Posterior cingulate gyrus (tissue), 11 donors: ENCODE measurements at places on chromosomes 1 and 21.
A peak's percentile ranks its signal among the peaks of the same experiment; 100 is the strongest.

DNA sequence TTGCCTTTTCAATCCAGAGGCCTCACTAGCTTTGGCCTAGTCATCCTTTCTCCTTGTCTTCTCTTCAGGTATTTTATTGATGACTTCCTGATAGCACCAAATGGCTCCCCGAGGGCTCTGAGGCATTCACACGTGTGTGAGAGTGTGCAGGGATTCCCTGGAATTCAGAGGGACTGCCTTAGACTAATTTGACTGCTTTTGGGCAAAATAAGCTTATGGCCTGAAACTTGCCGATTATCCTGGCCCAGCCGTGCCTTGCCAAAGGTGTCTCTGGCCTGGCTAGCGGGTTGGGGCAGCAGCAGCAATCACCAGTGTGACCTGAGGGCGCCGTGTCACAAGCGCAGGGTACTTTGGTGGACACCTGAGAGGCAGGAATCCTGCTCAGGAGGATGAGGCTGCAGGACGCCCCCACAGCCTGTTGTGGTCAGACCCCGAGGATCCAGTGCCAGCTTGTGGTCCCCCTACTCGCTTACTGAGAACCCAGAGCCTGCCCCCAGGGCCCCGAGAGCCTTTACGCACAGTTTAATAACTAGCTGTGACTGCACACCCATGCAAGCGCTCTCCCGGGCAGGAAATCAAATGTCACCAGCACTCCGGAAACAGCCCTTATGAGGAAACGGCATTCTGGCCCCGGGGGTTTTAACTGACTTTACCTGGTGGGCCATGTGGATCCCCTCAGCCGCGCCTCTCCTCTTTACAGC lies 62.8 kb upstream of the PDE9A start:
- DNase-seq, result no peak

- no peak for DNase-seq
Measured at GRCh38 chr1:23282957-23283356, 61.1 kb downstream of the HNRNPR start.

- no peak for DNase-seq
Measured at GRCh38 chr1:8797216-8797615, 20.2 kb downstream of the RERE start.

- DNase-seq, result no peak
Measured at GRCh38 chr1:212070720-212071302, 35.3 kb downstream of the DTL start.

DNA sequence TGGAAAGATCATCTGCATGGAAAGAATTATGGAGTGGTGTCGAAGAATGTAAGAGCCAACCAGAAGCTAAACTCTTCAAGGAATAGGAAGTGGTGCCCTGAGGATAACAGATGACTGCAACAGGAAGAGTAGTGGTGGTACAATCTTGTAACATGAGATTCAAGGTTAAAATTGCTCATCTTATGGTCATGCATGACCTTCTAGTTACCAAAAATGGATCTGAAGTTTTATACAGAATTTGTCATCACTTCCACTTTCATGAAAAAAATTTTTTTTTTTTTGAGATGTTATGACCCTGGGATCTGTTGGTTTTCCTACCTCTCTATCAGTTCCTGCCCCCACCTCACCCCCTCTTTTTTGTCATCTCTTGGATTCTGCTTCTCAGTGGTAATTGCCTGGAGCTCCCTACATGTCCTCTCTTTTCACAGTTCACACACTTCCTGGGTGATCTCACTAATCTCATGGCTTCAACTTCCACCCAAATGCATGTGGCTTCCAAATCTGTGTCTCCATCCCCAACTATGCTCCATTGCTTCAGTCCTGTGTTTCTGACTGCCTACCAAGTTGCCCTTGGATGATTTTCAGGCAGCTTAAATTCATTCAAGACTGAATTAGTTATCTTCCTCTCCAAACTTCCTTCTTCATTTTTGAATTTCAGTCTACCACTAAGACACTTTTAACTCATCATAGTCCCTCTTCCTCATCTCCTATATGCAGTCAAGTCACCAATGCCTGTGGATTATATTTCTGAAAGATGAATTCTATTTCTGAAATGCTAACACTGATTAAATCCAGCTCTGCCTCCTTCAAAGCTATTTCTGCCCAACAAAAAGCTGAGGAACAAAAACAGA lies 48.4 kb downstream of the SLAMF6 start:
- DNase-seq, result no peak

- DNase-seq, result no peak
Measured at GRCh38 chr21:16863908-16864307, 648.9 kb upstream of the CXADR start.

DNA sequence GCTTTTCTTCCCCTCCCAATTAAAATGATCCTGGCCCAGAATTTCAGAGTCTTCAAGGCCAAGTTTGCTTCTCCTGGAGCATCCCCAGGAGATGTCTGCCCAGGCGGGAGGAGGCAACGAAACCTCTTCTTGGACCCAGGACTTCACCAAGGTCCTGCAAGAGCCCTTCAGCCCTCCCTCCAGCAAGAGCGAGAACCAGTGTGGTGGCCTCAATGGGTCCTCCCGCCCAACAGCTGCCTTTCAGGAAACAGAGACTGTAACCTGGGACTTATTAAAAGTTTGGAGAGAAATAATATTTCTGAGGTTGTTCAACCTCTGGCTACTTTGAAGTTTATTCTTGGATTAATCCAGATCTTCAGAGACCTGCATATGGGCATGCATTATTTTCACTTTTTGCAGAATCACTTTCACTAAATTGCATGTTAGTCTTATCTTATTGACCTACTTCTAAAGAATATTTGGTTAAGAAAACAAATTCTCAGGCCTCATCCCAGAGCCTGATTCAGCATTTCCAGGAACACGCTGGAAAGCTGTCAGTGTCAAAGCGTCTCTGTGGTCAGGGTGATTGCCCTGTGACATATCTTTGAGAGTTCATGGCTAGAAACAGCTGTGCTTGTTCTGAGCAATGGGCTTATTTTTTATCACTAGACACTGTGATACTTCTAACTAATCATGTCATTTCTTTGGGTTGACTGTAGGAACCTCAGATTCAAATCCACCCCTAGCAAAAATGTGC lies 66.0 kb upstream of the CLDN14 start:
- DNase-seq, result no peak

GRCh38 chr21:43908167-43908566 lies 43.1 kb downstream of the AGPAT3 start:
- no peak for DNase-seq

- no peak for DNase-seq
Measured at GRCh38 chr1:234583755-234584419, 26.1 kb downstream of the IRF2BP2 start.

GRCh38 chr1:86779308-86780191 lies 75.2 kb downstream of the SH3GLB1 start:
- no peak for DNase-seq

DNA sequence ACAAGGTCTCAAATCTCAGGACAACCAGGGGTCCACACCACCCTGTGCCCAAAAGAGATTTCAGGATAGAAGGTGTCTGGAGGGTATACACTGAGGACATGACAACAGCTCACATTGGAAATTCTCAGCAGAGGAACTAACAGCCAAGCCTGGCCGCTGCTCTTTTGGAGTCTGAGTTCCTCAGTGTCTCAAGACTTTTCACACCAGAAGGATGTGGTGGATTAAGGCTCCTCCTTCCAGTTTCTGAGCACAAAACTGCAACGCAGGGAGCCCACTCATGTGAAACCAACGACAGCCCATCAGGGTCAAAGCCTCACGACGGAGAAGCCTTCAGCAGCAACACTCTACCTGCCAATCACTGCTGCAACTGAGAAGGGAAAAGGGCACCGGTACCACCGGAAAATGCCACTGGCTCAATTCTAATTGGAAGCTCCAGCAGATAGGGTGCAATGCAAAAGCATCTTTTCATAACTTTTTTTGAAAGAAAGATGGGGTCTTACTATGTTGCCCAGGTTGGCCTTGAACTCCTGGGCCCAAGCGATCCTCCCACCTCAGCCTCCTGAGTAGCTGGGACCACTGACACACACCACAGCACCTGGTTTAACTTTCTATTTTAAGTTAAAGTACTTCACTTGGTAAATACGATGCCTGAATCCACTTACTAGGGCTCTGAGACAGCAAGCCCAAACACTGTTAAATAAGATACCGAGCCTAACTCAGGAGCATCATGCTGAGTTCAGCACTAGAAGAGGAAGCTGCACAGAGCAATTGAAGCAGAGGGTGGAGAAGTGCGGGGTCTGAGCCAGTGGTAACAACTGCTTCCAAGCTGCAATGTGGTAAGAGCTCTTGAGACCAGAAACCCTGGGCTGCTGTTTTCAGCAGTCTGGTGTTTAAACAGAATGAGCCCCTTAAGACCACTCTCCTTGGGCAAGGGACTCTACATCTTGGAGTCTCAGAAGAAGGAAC lies 7.8 kb downstream of the CAPZB start:
- DNase-seq, result no peak

DNA sequence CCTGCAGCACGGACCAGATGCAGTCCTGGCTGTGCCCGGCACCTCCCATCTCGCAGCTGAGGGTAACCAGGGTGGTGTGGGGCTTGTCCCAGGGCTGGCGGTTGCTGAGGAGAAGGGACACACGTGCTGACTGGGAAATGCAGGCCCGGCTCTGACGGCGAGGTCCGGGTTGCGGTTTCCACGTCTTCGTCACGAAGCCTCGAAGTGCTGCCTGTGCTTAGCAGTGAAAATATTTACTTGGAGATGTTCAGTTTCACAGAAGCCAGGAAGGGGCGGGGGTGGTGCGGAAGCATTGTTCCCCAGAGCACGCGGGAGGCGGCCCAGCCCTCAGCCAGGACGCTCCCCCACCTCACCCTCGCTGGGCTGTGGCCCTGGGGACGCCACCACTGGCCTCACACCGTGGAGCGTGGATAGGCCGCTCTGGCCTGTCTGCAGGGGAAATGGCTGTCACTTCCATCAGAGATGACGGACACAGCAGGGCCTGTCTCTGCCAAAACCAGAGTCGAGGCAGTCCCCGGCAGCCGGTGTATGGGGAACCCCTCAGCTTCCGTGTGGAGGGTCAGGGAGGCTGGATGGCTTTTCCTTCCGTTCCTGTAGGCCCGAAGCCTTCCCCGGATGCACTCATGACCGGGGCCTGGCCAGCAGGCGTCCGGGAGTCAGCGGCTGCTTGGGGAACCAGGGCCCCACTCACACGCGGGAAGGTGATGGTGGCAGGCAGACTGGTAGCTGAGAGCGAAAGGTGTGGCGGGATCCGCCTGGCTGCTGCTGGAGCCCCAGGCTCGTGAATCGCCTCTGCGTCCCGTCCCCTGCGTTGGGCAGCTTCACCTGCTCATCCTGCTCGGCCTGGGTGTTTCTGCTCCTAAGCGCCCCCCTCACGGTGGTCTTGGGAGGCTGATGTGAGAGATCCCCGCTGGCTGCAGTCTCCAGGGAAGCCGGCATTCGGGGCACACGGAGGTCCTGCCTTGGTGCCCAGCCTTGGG lies 14.7 kb upstream of the POFUT2 start:
- peak; percentile 27 for DNase-seq

DNA sequence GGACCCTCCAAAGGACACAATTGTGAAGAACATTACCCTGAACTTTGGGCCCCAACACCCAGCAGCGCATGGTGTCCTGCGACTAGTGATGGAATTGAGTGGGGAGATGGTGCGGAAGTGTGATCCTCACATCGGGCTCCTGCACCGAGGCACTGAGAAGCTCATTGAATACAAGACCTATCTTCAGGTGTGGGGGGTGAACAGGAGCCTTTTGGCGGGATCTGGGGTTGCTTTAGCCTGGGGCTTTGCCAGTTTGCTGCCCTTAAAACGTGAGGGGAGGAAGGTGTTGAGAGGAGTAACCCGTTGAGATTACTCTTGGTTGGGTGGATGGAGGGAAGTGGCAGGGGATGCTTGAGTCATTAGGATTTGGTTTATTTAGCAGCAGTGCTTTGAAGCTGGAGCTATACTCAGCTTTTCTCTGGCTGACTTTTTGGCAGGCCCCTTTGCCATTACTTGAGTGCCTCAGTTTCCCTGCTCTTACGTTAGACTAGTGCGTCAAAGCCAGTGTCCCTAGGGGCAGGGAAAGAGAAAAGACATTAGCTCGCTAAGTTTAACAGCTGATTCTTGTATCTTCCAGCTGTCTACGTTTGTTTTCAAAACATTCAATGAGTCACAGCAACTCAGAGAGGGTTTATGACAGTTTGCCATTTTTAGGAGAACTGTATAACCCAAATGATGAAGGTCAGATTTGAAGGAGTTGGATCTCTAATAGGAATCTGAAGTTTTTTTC lies 4.4 kb downstream of the NDUFS2 start:
- no peak for DNase-seq

DNA sequence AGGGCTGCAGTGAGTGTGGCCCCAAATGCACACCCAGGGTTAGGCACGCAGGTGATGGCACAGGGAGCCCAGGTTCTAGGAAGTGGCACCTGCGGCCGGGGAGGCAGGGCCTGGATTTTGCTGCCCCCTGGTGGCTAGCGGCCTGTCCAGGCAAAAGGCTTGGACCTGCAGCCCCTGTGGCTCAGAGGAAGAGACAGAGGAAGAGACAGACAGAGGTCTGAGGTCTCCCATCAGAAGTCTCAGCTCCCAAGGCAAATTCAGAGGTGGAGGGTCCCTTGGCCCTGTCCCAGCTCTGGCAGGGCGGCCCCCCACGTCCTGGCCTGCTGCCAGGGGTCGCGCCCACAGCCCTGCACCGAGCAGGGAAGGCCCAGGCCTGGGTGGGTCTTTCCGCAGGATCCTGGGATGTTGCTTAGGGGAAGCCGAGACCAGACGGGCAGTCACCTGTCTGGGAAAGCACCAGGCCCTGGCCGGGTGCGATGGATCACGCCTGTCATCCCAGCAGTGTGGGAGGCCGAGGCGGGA lies 8.0 kb upstream of the TNFRSF14 start:
- DNase-seq, result peak; percentile 82

GRCh38 chr1:113895961-113896360 lies 8.6 kb upstream of the BCL2L15 start:
- DNase-seq, result no peak

- DNase-seq, result no peak
Measured at GRCh38 chr1:18950401-18951026, 6.0 kb downstream of the IFFO2 start.

- DNase-seq, result no peak
Measured at GRCh38 chr21:45080639-45081414, 6.4 kb downstream of the ADARB1 start.

DNA sequence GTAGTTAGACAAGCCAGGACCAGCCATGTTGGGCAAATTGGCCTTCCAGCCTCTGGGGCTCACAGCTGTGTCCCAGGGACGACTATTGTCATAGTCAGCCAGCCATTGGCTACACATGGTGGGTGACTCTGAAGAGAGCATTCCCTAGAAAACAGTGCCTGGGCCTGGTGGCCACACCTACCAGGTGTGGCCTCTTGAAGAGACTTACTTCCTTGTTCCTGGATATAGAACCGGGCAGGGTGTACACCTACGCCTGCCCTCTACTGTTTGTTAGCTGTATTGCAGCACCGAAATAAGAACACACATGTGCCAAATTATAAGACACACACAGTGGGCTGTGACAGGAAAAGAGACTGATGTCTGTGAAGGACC lies 134.6 kb upstream of the ARHGEF16 start:
- no peak for DNase-seq

DNA sequence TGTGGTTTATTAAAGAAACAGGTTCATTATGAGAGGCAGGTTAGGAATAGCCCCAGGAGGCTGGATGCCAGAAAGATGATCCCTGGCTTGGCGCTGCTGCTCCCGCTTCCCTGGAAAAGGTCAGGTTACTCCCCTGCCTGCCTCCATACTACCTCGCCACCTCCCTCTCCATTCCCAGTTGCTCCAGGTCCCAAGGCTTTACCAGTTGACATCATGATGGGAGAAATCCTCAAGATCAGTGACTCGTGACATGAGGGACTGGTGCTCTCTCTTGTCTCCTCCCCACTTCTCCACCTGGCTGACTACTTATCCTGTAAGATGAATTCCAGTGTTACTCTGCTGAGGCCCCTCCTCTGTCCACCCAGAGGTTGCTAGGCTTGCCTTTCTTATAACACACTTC lies 19.7 kb downstream of the VASH2 start:
- no peak for DNase-seq
